ENCODE measurements at places on chromosomes 3 and 15. TPM values are rescaled to one million over a fixed set of nuclear protein-coding genes. Genes with fewer than 3 reads are reported as not detected.

DNA sequence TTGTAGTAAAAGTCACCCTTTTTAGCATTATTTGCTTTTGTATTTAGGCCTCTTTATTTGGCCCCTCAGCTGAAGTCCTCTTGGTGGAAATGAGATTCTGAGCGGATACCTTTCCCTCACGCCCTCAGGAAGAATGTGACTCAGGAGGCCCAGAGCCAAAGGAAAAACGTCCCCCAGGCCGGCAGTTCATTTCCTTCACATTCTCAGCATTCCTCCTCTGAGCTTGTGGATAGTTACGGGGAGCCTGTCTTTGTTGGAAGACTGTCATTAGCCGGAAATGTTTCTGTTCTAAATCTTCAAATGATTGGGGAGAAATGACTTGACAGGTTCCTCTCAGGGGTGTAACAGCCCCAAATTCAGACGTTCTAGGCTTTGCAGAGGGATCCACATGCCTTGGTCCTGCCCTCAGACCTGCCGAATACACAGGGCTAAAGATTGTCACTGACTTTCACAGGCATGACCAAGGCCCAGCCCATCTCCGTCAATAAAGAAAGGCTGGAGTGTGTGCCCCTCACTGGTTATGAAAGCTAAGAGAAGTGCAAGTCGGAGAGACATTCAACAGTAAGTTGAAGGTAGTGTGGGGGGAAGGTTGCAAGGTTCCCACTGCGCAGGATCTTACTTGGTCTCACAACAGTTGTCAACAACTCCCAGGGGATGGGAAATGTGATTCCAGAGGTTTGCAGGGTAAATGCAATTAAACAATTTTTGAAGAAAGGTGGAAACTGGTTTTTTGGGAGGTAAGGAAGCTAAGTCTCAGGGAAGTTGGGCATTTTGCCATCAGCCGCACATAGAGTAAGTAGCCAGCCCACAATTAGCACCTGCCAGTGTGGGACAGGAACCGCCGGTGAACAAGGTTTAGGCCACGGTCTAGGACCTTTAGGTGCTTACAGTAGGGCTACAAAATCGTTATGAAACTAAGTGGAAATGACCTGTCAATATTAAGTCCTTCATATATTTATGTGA is 39.7 kb upstream of the MYZAP start:
- DNase-seq: no peak

GRCh38 chr15:38788918-38789317 is 224.3 kb upstream of the RASGRP1 start:
- DNase-seq: no peak

DNA sequence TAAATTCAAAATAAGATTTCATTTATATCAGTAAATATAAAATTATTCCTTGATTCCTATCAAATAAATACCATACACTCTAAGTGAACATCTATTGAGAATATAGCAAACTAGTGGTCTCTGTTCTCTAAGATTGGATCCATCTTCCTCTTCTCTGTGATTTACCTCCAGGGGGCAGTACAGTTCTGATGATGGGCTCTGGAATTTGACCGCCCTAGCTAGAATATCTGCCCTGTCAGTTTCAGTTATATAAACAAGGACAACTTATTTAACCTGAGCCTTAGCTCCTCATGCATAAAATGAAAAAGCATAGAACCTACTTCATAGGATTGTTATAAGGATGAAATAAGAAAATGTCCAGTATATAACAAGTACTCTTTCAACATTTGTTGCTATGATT is 171.1 kb upstream of the CCDC54 start:
- DNase-seq: no peak

DNA sequence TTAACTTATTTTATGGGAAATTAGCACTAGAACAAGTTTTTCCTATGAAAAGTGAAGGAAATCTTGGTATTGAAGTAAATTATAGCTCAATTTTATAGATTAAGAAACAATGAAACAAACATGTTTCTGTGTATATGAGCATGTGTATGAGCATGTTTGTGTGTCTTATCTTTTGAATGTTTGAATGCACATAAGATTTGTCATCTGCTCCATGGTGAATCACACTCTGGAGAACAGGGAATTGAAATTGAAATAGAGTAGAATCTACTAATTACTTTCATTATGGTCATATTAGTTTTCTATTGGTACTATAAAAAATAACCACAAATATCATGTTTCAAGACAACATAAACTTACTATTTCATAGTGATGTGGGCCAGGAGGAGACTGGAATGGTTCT is 646.6 kb downstream of the OTOL1 start:
- no peak for DNase-seq

DNA sequence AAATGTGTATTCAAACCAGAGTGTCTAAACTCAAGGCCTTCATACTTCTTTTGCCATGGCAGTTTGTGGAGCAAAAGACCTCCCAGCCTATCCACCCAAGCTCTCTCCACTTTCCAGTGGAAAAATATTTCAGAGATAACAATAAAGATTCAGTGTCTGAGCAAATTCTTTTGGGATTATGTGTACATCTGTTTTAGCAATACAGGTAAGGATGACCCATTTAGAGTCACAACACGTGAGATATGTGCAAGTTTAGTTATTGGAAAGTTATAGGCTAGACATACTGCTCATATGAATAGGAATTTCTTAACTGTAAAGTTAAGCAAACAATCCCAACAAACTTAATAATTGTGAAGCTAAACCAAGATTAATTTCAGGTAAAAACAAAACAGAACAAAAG is 174.5 kb upstream of the LRIG1 start:
- DNase-seq: no peak

DNA sequence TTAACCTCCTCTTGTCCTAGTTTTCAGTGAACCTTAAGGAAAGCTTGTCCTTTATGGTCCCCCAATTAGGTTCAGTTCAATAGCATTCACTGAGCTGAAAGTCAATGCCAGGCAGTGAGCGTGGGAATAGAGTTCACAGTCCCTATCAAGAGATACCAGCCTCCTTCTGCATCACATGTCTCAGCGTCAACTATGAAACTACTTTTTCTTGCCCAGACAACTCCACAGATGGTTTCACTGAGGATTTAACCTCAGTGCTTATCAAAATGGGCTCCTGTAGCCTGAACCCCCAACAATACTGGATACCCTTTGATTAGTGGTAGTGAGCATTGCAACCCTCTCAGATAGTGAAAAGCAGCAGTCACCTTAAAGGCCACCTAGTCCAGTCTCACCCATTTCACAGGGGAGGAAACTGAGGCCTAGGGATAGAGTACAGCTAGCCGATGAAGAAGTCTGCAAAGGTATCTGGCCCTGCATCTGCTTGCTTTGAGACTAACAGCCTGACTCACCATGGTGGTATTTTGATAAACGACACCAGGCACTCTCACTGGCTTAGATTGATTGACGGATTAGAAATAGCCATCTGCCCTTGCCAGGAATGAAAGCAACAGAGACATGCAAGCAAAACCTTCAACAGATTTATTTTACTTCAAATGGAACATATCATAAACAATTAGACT is 1.6 kb upstream of the UBA3 start:
- no peak for DNase-seq

- DNase-seq: no peak
Measured at GRCh38 chr3:48595526-48596121, 495 bp upstream of the COL7A1 start.

- no peak for DNase-seq
Measured at GRCh38 chr3:81270603-81271379, 490.7 kb downstream of the GBE1 start.

DNA sequence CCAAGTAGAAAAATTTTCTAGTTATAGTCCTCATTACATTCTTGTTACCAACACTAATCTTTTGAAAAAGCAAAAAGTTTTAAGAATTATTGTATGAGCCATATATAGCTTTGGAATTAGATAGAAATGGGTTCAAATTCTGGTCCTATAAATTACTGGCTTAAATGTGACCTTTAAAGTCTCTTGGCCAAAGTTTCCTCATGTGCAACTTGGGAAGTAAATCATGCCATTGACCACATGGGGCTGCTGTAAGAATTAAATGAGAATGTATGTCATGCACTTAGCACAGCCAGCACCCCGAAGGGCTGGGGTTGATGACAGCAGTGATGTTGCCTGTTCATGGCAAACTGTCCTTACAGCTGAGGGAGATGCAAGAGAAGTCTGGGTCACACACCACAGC is 108.3 kb downstream of the TOP2B start:
- no peak for DNase-seq

DNA sequence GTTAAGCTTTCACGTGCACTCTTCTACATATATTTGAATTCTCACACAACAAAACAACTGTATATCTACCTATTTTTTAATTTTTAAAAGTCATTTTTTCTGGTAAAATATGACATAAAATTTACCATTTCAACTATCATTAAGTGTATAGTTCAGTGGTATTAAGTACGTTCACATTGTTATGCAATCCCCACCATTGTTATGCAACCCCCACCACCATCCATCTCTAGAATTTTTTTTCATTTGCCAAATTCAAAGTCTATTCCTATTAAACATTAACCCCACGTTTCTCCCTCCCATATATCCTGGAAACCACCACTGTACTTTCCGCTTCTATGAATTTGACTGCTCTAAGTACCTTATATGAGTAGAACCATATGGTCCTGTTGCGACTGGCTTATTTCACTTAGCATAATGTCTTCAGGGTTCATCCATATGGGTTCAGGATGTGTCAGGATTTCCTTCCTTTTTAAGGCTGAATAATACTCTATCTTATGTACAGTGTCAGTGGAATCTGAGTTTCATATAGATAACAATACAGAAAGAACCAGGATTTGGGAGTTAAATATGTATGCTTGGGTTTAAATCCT is 279.2 kb downstream of the DOCK3 start:
- DNase-seq: no peak

DNA sequence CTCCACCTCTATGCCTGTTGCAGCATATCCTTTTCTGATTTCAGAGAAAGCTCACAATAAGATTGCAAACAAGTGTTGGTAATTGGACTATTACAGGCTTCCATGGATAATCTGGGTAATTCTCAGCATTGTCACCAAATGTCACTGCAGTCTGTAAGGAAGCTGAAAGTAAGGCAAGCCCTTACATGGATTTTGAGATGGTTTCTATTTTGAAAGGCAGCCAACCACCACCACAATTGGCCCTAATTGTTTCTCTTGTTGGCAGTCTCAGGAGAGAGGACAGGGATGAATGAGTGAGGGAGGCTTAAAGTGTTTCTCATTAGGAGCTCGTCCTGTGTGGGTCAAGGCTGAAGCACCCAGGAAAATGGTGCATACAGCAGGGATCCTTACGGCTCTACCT is 879.9 kb downstream of the TUSC7 start:
- no peak for DNase-seq

DNA sequence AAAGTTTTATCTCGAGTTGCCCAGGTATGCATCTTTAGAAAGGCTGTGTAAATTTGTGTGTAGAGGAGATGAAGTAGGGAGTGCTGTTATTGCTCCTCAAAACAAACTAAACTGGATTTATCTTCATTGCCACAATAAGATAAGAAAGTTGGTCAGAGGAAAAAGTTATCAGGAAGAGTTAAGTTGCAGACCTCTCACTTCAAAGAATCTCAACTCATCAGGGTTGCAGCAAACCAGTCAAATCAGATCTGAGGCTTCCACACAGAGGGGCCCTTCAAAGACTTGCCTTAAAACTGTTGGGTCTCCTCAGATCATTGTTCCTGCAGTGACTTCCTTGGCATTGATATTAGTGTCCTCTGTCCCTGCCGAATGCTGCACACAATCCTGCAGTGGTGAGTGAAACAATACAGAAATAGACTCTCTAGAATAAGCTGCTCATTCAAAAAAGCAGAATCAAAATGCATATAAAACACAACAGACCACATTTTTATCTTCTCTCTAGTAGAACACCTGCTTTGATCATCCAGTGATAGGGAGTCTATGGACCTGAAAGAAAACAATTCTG is 191.2 kb upstream of the CBLB start:
- DNase-seq: no peak

DNA sequence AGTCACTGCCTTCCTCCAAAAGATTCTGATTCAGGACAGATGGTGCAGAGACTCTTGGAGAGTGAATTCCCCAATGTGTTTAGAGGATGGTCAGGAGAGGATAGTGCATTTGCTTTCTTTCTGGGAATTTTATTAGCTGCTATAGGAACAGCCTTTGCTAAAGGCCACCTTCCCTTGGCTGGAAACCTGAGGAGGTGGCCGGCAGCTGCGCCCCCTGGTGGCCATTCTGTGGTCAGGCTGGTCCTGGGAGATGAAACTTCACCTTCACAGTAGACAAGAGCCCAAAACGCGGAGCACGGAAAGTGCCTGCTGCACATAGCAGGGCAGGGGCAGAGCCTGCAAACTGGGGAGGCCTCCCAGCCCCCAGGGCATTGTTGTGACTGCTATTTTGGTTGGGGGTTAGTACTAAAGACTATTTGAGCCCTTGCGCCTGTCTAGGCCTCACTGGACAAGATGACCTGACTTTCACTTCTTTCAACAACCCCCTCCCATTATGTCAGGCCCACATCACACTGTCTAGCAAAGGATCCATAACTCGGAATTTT is 34.3 kb downstream of the SEC22C start:
- peak; percentile 43 for DNase-seq

- DNase-seq: no peak
Measured at GRCh38 chr3:148833223-148833622, 5.6 kb downstream of the CPB1 start.

GRCh38 chr15:40342416-40343320 is 1.9 kb upstream of the CCDC9B start:
- no peak for DNase-seq

DNA sequence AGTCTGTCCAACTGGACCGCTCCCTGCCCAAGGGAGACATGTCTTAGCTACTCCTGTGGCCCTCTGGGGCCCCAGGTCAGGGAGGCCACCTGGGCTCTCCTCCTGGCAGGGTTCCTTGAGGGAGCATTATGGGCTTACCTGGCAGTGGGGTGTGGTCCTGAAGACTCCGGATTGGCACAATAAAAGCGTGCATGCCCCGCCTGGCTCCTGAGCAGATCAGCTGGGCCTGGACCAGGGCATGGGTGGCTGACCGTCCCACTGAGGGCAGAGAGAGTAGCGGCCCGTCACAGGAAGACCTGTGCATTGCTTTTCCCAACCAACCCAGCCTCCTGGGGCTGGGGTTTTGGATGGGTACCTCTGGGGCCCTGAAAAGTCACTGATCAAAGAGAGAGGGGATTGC is 5.4 kb downstream of the ACOX2 start:
- DNase-seq: no peak

GOLGA8T gene
- not detected for polyA plus RNA-seq

CTXN2 gene
- not detected for polyA plus RNA-seq

SEMA3F gene
- polyA plus RNA-seq: 13.0 TPM

CPN2 gene
- polyA plus RNA-seq: 0.09 TPM

CADM2 gene
- polyA plus RNA-seq: 5.8 TPM

ASB14 gene
- polyA plus RNA-seq: 1.1 TPM

SNTN gene
- polyA plus RNA-seq: not detected

ABI3BP gene
- polyA plus RNA-seq: 344 TPM

ADAMTS7 gene
- 19.9 TPM for polyA plus RNA-seq

CPEB1 gene
- polyA plus RNA-seq: 0.41 TPM
